ENCODE measurements at places on chromosomes 6 and 20.
A peak's percentile ranks its signal among the peaks of the same experiment; 100 is the strongest.

DNA sequence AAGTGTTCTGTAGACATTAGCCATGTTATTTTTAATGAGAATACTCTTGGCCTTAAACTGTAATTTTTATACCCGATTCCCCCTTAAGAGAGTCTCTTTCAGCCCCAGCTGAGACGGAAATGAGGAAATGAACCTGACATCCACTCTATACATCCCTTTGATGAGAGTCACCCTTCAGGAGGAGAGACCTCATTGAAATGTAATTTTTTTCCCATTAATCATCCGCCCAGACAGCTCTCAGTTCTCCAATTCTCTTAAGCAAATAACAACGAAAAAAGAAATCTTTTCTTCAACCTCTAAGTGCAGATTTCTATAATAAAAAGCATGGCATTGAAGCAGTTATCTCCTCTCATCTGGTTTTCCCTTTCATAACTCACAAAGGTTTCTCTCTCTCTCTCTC is 243.8 kb upstream of the PMEPA1 start:
- DNase-seq = no peak

DNA sequence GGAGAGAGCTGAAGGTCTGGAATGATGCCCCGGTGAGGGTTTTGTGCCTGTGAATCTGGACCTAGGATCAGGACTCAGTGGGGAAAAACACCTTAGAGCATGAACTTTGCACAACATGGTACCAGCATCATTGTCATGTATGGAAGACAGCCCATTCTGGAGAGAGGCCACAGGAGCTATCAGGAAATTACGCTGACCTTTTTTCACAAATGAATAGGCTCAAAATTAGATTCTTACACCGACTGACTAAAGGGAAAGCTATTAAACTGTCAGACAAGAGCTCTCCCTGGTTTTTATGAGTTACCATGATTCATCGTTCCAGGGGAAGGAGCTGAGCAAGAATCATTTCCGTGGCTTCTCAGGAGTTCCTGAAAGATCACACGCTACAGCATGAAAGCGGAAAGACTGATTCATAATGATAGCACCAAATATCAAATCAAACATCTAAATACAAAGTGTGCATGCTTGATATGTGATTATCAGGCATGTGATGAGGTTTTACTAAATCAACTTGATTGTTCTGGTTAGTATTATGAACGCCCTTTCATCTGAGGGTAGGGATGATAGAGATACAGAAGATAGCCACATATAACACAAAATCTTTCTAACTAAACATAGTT is 224.9 kb upstream of the SMLR1 start:
- DNase-seq = peak; percentile 98

- no peak for DNase-seq
Observed at GRCh38 chr20:53321596-53321995, 272.0 kb downstream of the ZNF217 start.

GRCh38 chr6:24997231-24997630 is 61.5 kb upstream of the RIPOR2 start:
- no peak for DNase-seq

DNA sequence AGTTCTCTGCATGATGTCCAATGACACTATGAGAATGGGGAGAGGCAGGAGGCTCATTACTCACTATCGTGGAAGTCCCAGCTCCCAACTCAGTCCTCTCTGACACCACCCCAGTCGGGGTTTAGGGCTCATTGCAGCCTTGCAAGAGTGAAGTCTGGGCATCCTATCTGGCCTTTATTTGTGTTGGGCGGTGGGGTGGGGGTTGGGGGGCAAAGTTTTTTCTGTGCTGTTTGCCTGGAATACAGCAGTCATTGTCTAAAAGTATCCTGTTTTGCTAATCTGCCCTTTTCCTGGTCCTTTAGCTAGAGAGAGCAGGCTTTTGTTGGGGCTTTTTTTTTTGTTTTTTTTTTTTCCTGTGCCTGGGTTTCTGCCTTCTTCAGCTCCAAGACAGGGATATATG is 174.2 kb downstream of the MYLK4 start:
- no peak for DNase-seq

- peak; percentile 22 for DNase-seq
Observed at GRCh38 chr6:50791900-50792508, 26.7 kb upstream of the TFAP2B start.

- no peak for DNase-seq
Observed at GRCh38 chr6:34288581-34288980, 39.8 kb upstream of the SMIM29 start.

DNA sequence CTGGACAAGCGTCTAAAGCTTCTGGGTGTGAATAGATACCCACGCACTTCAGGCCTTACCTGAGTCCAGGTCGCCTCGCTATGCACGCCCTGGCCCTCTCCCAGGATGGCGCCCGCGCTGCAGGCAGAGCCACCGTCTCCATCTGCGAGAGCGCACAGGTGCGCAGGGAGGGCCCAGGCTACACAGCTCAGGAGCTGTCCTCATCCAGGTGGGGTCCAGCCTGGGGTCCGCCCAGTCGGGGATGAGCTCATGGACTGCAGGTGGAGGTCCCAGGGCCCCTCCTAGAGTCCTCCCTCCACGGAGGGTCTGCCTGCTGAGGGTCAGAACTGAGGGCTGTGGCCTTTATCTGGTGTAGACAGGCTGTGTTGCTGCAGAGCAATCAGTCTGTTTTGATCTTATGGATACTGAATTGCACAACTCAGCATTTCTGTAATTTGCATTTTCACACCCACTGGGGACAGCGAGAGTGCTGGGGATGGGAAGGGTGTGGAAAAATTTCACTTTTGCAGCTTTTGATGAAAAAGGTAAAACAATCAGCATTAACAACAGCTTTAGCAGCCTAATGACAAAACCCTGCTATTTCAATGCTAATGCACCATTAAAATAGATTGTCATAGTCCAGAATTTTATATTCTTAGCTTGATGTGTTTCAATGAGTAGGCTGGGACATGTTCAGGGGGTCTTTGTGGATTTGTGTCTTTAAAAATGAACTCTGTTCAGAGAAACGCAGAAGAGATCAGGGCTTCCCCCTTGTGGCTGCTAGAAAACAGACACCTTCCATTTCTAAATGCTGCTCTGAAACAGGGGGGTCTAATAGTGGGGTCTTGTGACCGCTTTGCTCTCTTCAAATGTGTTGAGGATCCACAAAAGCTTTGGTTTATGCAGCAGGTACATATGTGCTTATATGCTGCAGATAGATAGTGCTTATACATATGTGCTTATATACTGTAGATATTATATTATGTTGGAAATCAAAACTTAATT is 77.8 kb upstream of the PHACTR3 start:
- DNase-seq = no peak

GRCh38 chr6:137794516-137795201 is 72.4 kb upstream of the TNFAIP3 start:
- no peak for DNase-seq

DNA sequence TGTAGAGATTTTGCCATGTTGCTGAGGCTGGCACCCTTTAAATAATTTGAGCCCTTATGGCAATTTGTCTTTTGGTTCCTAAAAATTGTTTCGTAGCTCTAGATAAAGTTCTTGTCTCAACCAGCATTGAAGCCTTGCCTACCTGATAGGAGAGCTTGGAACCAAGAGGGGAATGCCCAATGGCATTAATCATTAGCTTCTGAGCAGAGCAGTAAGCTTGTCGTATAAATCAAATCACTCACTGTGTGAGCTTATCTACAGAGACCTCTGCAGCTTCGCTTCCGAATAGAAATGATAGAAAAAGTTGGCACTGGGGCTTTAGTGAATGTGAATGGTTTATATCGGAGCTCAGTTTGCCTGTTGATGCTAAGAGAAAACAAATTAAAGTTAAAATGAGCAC is 10.7 kb downstream of the ANKRD6 start:
- no peak for DNase-seq

DNA sequence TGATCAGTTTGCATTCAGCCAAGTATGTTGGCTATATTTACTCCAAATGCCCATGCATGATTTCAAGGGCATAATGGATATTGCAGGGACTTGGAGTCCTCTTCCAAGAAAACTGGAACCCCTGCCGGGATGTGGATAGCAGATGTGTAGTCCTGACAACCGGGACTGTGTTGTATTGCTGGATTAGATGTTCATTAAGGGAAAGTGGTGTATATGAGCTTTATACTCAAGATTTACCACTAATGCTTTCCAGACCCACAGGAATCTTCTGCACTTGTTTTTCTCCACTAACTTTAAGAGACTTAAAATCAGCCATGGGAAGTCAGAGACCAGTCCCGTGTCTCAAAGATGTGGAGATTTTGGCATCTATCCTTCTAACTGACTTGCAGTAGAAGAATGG is 770.9 kb downstream of the HDGFL1 start:
- DNase-seq = no peak

GRCh38 chr6:119158057-119158848 is 79.8 kb upstream of the FAM184A start:
- no peak for DNase-seq

- peak; percentile 20 for DNase-seq
Observed at GRCh38 chr20:59525500-59526241, 78.7 kb upstream of the PHACTR3 start.

DNA sequence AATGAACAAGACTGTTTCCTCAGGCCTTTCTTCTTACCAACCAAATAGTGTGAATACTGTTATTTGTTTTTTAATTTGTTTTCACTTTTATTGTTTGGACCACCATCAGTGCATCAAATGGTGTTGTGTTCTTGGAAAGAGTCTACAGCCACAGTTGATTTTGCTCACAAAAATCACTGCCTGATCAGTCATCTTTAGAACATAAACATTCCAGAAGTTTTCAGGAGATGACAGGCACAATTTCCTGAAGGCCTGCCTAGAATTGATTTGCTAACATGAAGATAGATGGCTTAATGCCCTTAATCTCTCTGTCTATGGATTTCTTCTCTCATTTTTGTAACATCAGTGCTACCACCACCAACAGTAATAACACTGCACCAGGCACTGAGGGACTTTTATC is 13.5 kb downstream of the IL22RA2 start:
- DNase-seq = peak; percentile 61

DNA sequence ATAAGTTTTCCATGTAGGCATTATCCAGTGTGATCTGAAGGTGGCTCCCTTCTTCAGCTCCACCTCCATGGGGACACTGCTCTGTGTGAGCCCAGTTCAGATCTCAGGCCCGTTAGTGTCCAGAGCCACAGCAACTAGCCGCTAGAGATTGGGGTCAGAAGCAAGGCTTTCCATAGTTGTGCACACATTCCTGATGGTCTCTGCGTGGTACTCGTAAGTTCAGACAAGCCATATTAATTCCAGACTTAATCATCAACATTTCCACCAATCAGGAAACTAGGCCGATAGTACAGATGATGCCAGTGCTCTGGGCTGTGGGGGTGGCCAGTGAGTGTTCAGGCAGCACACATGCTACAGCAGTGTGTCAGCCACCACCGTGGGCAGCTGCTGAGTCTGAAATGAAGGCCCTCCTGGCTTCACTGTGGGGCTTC is 17.5 kb upstream of the SYNCRIP start:
- DNase-seq = peak; percentile 80

DNA sequence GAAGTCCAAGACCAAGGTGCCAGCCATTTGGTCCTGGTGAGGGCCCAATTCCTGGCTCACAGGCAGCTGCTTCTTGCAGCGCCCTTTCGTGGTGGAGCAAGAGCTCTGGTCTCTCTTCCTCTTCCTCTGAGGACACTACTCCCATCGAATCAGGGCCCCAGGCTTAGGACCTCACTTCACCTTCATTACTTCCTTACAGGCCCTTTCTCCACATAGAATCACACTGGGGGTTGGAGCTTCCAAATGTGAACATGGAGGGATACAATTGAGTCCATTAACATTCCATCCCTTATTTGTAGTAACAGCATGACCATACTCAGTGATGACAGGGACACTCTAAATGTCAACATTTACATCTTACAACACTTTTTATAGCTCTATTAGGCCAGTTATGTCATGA is 2.3 kb downstream of the RAMACL start:
- no peak for DNase-seq

DNA sequence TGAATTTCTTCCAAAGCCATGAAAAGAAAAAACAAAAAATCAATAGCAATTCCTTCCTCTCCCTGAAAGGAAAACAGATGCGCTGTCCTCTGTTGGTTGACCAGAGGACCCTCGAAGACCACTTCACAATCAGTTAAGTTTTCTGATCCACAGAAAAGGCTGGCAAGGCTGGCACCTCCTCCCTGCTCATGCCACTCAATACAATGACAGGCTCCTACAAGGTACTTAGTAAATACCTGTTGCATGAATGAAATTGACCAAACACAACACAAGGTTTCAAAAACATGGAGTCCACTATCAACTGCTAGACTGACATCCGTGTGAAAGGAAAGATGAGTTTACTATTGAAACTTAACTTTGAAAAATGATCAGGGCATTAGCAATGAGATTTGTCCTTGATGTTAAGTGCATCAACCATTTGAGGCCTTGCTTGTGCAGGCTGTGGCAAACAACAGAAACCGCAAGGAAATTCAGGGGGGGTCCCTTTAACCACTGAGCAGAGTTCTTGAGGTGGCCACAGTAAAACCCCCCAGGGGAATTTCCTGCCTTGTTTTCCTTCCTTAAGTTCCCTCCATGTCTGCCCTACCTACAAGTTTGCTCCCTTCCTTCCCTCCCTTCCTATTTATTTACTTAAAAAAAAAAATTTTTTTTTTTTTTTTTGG is 27.9 kb upstream of the RTF2 start:
- DNase-seq = no peak

- no peak for DNase-seq
Observed at GRCh38 chr6:158698931-158699330, 49.1 kb downstream of the SYTL3 start.

DNA sequence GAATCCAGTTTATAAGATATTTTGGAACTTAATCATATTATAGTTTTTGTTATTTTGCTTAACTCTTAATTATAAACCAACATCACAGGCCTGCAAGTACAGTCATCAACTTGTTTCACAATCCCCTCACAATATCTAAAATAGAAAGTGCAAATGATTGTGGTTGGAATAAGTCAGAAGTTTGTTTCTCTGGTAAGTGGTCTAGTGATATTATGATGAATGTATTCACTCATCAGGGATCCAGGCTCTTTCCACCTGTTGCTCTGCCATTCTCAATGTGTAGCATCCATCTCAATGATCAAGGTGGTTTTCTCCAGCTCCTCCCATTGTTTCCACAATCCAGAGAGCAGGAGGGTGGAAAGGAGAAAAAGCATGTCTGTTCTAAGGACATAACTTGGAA is 54.2 kb downstream of the OPN5 start:
- DNase-seq = no peak

DNA sequence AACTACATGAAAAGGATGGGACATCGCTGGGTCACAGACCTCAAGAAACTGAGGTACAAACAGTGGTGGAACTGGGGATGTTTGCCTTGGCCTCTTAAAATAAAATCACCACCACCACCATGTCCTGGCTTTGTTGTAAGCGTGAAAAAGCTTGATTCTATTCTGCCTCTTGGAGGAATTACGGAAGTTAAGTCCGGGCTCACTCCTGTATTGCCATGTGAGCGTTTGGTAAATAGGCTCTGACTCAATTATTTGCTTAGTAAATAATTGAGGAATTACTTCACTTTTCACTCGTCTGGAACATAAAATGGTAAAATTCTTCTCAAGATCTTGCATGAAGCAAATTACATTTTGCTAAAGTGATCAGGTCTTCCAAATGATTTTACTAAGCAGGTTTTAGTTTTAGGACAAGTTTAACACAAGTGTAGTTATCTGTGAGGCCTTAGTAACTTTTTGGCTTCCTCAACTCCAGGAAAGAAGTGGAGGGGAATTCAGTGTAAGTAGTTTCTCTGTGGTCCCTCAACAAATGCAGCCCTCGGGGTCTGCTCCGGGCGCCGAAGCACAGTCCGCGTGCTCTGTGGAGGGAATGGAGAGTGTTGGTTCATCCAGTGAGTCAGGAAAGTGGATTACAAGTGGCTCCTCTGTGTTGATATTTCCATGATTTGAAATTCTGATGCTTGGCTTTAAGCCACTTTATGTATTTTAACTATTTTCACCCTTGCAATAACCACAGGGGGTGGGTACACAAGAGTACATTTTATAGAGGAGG is 23.8 kb downstream of the IYD start:
- no peak for DNase-seq

- DNase-seq = no peak
Observed at GRCh38 chr20:33531047-33531877, 41.4 kb downstream of the CBFA2T2 start.
